ENCODE measurements at places on chromosomes 3 and 15.

- DNase-seq = no peak
Measured at GRCh38 chr3:44762170-44762677, 630 bp downstream of the KIF15 start.

DNA sequence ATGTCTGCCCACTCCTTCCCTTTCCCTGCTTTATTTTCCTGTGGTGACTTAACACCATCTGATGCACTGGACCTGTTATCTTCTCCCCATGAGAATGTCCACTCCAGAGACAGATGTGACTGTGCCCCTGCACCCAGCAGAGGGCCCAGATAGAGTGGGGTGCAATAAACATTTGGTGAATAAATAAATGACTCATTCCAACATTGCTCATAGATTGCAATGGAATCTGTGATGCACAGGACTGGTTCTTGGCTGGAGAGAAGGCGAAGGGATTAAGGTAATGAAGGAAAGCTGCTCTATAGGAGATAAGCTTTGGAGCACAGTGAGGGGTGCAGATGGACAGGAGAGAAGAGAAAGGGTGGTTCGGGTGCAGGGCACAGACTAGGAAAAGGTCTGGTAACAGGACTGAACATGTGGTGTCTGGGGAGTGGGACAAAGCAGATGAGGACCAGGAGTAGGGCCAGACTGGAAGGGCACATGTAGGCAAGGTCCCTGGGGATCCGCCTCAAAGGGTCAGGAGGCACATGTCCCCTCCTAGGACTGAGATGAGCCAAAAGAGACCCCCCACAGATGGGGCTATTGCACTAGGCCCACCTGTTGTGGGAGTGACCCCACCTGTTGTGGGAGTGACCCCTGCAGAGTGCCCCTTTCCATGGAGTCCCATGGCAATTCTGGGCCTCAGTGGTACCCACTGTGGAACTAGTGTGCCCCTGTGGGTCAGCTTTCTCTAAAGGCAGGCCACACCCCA, 17.5 kb upstream of the POC1A start:
- DNase-seq = no peak

DNA sequence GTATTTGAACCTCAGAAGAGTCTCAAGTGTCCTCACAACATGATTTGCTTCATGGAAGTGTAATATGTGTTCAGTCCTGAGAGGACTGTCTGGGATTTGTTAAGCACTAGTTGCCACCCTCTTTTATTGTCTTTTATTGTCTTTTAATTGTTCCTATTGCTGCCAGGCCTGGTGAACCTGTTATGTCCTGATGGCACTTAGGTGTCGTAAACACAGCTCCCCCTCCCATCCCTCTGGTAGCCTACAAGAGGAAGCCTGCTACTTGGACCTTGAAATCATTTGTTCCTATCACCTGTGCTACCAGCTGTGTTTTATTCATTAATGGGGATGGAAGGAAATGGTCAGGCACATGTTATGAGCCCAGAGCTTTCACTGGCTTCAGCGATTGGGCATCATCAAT, 19.3 kb downstream of the CCNB2 start:
- DNase-seq = no peak

DNA sequence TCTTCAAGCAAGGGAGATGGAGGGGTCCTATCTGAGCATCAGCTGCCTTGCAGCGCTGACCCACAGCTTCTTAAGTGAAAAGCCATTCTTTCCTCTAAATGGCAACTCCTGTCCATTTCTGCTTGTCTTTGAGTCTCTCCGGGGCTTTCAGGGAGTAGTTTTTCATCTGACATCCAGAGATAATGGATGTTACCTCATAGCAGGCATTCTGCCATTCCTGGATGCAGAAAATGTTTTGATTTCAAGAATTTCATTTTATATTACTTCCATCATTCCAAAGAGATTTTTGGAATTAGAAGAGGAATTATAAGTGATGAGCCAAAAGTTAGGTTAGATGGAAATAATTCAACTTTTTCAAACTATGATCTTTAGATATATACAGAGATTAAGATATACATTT, 44.9 kb upstream of the GABRG3 start:
- DNase-seq = no peak

GRCh38 chr15:100891307-100892012, 11.8 kb downstream of the ALDH1A3 start:
- DNase-seq = no peak

DNA sequence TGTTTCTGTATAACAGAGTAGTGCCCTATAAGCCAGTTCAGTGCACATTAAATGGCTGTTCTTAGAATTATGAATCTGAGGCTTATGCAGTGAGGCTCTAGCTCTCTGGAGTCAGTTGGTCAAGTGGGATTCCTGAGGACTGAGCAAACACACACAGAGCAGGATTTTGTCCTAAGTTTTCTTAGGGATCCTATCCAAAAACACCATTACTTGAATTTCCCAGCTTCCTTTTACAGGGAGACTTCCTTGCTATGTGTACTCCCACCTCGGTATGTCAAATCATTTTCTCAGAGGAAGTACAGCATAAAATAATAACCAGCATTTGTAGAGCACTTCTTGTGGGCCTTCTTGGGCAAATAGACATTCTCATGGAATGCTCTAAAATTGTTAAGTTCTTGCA, 63.1 kb upstream of the GOLGA6B start:
- no peak for DNase-seq

DNA sequence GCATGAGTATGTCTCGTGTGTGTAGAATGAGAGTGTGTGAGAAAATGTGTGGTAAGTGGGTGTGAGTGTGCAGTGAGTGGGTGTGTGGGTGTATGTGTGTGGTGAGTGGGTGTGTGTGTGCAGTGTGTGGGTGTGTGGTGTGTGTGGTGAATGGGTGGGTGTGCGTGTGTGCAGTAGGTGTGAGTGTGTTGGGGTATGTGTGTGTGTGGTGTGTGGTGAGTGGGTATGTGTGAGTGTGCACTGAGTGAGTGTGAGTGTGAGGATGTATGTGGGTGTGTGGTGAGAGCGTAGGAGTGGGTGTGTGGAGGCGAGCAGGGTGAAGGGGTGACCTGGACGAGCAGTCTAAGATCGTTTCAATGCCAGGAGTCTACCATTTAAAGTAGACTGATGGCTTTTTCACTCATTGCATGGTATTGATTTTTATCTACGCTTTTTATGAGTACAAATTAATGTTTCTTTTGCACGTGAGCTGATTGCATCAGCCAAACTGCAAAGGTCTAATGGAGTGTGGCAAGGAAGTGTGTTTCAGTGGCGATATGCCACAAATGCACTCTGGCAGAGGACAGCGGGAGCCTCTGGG, 1.6 kb upstream of the CPN2 start:
- no peak for DNase-seq

DNA sequence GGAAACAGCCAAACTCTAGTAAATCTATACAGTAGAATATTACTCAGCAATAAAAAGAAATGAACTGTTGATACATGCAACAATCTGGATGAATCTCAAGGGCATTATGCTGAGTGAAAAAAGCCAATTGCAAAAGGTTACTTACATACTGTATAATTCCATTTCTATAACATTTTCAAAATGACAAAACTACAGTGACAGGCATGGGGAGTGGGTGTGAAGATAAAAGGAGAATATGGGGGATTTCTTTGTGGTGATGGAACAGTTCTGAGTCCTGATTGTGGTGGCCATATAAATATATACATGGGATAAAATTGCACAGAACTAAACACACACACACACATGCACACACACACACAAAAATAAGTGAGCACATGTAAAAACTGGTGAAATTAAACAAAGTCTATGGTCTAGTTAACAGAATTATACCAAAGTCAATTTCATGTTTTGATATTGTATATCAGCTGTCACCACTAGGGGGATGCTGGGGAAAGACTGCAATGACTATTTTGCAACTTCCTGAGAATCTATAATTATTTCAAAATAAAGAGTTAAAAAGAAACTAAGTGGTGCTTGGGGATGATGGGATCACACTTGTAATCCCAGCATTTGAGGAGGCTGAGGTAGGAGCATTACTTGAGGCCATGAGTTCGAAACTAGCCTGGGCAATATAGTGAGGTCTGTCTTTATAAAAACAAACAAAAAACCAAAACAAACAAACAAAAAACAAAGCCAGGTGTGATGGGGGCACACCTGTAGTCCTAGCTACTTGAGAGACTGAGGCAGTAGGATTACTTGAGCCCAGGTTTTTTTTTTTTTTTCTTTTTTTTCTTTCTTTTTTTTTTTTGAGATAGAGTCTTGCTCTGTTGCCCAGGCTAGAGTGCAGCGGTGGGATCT, 66.0 kb downstream of the SPTSSB start:
- no peak for DNase-seq

- no peak for DNase-seq
Measured at GRCh38 chr3:123693584-123694190, 108.8 kb upstream of the HACD2 start.

GRCh38 chr3:12049675-12050074, 45.5 kb downstream of the SYN2 start:
- DNase-seq = no peak

DNA sequence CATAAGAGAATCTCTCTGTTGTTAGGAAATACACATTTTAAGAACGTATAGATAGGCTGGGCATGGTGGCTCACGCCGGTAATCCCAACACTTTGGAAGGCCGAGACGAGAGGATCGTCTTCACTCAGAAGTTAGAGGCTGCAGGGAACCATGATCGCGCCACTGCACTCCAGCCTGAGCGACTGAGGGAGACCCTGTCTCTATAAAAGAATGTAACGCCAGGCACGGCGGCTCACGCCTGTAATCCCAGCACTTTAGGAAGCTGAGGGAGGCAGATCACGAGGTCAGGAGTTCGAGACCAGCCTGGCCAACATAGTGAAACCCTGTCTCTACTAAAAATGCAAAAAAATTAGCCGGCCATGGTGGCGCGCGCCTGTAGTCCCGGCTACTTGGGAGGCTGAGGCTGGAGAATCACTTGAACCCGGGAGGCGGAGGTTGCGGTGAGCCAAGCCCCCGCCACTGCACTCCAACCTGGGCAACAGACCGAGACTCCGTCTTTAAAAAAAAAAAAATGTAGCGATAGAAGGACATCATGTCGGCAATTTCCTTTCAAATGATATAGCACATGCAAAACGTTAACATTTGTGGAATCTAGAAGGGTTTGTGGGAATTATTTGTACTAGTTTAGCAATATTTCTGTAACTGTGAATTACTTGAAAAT, 730 bp upstream of the RPL14 start:
- DNase-seq = no peak

DNA sequence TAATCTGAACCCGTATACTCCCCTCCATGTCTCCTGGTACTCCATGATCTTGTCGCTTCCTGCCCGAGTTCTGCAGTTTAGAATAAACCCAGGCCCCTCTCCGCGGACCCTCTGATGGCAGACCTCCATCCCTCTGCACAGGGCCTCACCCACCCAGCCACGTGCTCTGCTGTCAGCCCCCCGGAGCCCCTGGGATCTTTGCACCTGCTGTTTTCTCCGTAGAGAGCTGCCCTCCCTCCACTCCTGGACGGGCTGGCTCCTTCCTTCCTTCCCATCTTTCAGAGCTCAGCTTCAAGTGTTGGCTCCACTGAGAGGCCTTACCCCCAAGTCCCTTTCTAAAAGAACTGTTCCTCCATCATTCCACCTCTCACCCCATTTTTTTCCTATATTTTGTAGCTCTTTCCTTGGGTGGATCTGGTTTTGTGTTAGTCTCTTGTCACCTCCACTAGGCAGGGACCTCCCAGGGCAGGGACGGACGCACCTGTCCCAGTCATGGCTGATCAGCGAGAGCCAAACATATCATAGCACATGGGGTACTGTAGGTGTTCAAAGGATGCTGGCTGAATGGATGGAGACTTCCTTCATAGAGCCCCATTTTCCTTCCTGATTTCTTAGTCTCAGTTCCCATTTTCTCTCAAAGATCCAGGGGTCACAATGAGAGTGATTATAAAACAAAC, 106.6 kb downstream of the VGLL4 start:
- DNase-seq = no peak

- no peak for DNase-seq
Measured at GRCh38 chr3:10273702-10274305, 18.9 kb downstream of the GHRL start.

- DNase-seq = no peak
Measured at GRCh38 chr3:197404754-197405153, 106.3 kb upstream of the DLG1 start.

GRCh38 chr15:23446215-23447106, 582 bp downstream of the GOLGA6L2 start:
- no peak for DNase-seq

All from cerebellar nuclear complex (tissue), 1 donor.